ENCODE measurements at places on chromosomes 7 and 10.
A peak's percentile ranks its signal among the peaks of the same experiment; 100 is the strongest.

GRCh38 chr10:27625452-27626211 lies 120.0 kb downstream of the MKX start:
- no peak for DNase-seq

DNA sequence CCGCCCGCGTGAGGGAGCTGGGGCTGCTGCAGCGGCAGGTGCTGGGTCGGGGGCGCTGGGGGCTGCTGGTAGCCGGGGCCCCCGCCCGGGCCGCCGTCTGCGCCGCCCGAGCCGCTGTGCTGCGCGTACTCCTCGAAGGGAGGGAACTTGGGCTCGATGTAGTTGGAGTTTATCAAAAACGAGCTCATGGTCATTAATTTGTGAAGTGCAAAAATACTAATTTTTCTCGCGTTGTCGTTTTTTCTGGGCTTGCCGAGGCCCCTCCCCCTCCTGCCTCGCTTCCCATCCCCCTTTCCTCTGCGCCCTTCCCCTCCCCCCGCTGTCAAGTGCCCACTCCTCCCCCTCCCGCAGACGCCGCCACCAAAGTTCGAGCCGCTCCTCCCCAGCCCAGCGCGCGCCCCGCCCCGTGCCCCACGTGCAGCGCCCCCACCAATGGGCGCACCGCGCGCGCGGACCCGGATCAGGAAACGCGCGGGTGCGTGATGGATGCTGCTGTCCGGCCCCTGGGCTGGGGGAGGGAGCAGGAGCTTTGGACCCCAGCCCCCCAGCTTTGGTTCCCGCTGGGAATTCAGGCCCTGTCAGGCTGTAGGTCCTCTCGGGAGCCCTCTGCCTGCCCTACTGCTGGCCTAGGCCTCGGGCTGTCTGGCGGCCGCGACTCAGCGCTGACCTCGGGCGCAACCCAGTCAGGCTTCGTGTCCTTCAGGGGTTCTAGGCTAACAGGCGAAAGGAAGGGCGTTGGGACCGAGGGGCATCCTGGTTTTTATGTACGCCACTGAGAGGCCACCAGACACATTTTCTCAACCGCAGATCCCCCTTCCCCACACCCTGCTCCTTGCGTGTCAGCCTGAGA lies at the start of gene HOXA4:
HOXA4 (minus strand) TSS at position 218 of the 850 bp plus-strand sequence; CDS start at position 194, 24 bp downstream.
- DNase-seq, result peak; percentile 76

- DNase-seq, result no peak
These were observed 59.2 kb upstream of the GPR26 start for GRCh38 chr10:123606955-123607354.

DNA sequence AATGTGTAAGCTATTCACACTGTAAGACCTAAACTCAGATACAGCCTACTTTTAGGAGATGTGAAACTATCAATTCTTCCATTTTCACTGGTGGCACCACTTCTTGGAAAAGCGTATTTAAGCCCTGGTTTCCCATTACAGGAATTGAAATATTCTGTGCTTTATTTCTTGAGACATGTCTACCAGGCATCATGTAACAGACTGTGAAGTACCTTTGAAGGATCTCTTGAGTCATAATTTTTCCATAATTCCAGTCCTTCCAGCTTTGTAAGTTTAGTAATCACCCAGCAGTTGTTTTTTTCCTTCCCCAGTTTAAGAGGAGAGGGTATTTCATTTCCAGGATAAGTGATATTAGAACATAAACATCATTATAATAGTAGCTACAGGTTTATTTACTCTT lies 186.0 kb upstream of the PRPS1L1 start:
- DNase-seq, result no peak
